ENCODE measurements at places on chromosomes 5 and 9.

DNA sequence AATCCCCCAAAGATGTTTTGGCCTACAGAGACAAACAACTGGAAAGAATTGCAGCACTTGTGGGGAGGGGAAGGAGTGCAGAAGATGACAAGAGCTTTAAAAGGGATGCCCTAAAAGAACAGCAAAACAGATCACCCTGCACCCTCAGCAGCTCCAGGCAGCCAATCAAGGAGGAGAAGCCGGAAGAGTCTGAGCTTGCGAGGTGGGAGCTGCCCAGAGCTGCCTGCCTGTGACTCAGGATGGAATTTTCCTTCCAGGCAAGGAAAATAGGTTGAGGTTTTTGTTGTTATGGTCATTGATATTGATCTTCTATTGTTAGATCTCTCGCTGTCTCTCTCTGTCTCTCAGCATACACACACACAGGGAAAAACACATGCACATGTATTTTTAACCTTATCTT, 70.3 kb upstream of the MAP1B start:
- no peak for DNase-seq

DNA sequence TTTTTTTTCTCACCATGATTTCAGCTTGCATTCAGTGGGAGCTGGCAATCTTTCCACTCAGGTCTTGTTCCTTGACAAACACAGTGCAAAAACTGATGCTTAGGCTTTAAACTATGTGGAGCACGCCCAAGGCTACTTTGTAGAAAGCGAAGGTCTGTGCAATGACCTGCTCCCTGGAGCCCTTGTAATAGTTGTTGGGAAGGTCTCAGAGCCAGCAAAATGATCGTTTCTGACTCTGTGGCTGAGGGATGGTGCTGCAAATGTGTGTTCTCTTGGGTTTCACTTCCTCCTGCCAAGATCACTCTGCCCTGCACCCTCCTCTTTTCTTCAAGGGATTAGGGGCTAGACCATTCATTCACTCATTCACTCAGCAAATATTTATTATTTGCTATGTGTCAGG, 249.7 kb upstream of the MAP3K1 start:
- DNase-seq = no peak

- DNase-seq = no peak
These were observed 30.9 kb downstream of the TNFSF8 start for GRCh38 chr9:114899461-114899860.

DNA sequence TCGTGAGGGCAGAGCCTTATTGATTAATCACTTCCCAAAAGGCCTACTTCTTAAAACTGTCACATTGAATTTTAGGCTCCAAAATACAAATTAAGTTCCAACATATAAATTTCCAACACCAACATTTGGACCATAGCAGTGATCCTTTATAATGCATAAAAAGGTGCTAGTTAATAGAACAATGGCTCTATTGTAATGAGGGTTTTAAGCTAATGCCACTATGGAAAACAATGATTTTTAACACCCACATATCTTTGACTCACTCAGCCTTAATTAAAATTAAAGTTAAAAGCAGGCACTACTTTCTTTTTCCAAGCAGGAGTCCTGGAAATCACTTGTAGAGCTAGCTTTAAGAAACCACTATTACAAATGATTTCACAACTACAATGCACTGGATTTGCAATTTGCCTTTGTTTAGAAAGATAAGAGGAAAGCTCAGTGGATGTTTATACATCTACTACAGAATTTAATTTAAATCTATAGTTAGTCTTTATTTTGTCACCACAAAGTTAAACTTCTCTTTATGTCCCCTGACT, 41.8 kb downstream of the DPYSL3 start:
- no peak for DNase-seq

- DNase-seq = no peak
These were observed 1014.1 kb downstream of the PTPRD start for GRCh38 chr9:9598723-9599122.

- peak; percentile 9 for DNase-seq
These were observed at the start of gene VLDLR for GRCh38 chr9:2621722-2622460. VLDLR (plus strand) TSS chr9:2621787; CDS start chr9:2622190, 403 bp downstream.

- DNase-seq = no peak
These were observed 40.9 kb downstream of the NACC2 start for GRCh38 chr9:136054146-136054545.

DNA sequence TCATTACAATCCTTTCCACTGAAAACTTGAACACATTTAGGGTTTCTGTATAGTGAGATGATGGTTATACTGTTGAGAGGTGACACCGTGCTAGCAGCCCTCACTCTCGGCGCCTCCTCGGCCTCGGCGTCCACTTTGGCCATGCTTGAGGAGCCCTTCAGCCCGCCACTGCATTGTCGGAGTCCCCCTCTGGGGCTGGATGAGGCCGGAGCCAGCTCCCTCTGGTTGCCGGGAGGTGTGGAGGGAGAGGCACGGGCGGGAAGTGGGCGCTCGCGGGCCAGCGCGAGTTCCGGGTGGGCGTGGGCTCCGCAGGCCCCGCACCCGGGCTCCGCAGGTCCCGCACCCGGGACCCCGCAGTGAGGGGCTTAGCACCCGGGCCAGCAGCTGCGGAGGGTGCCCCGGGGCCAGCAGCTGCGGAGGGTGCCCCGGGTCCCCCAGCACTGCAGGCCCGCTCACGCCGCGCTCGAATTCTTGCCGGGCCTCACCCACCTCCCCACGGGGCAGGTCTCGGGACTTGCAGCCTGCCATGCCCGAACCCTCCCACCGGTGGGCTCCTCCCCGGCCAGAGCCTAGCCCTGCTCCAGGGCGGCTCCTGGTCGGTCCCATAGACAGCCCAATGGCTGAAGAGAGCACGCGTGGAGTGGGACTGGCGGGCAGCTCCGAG, 145.9 kb upstream of the ZNF608 start:
- DNase-seq = no peak

DNA sequence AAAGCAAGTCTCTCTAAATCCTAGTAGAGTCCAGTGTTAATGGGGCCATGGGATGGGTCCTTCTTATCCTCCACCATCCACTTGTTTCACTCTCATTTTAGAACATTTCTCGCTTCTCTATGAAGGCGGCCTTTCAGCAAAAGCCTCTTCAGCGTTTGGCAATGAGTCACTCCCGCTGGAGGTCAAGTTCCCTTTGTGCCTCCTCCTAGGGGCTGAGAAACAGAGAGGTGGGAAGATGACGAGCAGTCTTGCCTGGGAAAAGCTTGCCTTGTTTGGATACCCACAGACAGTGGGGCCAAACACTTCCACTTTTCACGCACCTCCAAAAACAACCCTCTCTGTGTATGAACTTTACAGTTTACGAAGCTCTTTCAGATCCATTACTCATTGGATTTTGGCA, 168.8 kb downstream of the GABBR2 start:
- no peak for DNase-seq
